ENCODE measurements at places on chromosomes 7 and 10.

GRCh38 chr7:70738151-70738885 lies 393.6 kb upstream of the GALNT17 start:
- DNase-seq = peak; percentile 13

GRCh38 chr10:101120884-101121653 lies 10.0 kb upstream of the TLX1 start:
- no peak for DNase-seq

DNA sequence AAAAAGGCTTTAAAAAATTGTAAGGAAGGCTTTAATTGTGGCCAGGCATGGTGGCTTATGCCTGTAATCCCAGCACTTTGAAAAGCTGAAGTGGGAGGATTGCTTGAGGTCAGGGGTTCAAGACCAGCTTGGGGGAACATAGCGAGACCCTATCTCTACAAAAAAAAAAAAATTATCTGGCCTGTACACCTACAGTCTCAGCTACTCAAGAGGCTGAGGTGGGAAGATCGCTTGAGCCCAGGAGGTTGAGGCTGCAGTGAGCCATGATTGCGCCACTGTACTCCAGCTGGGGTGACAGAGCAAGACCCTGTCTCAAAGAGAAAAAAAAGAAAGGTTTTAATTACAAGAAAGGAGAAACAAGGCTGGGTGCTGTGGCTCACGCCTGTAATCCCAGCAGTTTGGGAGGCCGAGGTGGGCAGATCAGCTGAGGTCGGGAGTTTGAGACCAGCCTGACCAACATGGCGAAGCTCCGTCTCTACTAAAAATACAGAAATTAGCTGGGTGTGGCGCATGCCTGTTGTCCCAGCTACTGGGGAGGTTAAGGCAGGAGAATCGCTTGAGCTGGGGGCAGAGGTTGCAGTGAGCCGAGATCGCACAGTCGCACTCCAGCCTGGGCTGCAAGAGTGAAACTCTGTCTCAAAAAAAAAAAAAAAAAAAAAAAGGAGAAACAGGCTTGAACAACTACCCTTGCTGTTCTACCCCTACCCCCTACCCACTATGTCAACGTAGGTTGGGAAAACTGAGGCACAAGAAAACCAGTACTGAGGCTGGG lies 83.7 kb downstream of the CARD11 start:
- no peak for DNase-seq

DNA sequence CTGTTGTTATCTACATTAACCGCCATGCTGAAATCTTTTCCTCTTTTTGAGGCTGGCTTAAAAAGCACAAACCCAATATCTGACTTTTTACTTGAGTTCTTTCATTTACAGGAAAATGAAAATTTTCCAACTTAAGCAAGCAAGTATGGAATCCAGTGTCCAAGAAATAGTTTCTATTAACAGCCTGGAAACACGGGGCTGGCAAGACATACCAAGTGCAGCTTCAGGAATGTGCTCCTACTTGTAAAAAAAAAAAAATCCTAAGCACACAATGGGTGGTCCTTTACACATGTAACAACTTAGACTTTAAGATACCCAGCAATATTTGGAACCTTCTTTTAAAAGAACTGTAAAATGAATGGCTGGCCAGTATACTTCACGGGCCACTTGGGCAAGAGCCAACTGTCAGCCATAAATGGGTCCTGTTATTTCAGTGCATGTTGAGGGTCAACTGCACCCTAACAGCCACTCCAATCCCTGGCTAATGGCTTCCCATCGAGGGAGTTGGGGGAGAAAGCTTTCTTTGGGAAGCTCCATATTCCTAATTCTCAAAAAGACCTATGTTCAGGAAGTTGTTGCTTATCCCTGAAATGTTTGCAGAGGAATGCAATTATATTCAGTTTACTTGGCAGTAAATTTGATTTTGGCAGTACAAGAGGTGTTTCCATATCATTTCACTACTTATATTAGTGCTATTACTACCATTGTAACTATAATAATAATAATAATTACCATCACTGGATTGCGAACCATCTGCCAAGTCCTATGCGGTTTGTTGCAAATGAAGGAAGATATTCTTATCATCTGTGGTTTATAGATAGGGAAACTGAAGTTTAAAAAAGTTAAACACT lies 236.4 kb upstream of the TMEM72 start:
- DNase-seq = no peak

- DNase-seq = no peak
These were observed 448.9 kb upstream of the ZMIZ1 start for GRCh38 chr10:78619896-78620295.

- DNase-seq = peak; percentile 46
These were observed 238.4 kb upstream of the PLXDC2 start for GRCh38 chr10:19577807-19578206.

- no peak for DNase-seq
These were observed 227.8 kb downstream of the GLRX3 start for GRCh38 chr10:130363899-130364445.

GRCh38 chr10:27770181-27770580 lies 24.6 kb upstream of the MKX start:
- no peak for DNase-seq

DNA sequence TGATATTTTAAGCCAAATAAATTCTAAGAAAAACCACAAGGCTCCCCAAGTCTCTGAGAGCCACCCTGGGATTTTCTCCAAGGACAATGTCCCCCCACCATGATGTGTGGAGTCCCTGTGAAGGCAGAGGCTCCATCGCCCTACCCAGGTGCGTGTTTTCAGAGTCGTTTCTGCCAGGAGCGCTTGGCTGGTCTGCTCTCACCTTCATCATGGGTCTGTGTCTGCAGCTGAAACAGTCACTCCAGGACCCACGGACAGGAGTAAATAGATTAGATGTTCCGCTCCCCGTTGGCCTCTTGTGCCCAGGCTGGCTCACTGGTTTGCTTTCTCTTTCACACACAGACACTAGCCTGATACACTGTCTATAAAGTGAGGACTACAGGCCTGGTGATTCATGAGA lies 217.5 kb downstream of the SFMBT2 start:
- no peak for DNase-seq

GRCh38 chr7:15561835-15562234 lies at the start of gene AGMO:
Gene AGMO (minus strand): TSS chr7:15562015.
- DNase-seq = peak; percentile 2

GRCh38 chr10:80144696-80145131 lies 12.2 kb downstream of the PLAC9 start:
- DNase-seq = no peak

DNA sequence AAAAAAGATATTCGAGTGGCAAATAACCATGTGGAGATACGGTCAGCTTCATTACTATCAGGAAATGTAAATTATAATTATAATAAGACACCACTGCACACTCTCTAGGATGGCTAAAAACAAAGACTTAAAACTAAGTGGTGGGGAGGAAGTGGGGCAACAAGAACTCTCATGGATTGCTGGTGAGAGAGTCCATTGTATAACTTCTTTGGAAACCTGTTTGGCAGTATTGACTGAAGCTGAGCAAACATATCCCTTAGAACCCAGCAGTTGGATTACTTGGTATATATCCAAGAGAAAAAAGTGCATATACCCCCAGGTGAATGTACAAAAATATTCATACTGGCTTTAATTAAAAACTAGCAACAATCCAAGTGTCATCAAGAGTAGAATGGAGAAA lies 133.7 kb upstream of the CTBP2 start:
- DNase-seq = no peak

DNA sequence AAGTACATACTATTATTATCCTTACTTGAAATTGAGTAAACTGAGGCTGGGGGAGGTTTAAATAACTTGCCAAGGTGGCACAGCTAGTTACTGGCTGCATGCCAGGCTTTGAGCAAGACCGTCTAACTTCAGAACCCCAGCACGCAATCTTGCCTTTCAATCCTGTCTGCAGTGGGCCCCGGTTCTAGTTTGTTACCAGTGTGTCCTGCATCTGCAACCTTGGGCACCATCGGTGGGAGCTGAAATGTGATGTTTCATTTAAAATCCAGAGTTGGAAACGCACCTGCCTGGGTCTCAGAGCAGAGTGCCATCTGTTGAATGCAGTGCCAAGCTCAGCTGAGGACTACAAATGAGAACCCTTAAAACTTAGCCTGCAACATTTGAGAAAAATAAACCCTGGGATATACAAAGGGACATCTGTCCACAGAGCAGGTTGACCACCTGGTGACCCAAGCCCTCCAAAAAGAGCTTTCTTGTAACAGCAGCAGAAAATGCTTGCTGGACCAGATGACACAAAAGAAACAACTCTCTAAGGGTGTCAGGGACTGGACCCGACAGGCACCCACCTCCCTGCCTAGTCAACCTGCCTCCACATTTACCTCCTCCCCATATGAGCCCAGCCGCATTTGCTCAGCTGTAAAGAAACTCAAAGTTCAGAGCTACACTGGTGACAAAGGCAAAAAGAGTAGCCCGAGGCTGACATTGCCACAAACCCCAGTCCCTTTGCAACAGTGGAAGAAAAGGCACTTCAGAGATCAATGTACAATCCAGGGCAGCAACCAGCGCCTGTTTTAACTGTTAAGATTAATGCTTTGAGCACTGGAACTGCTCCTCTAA lies 1.7 kb downstream of the SH3PXD2A start:
- no peak for DNase-seq

GRCh38 chr10:62634576-62634975 lies 169.9 kb upstream of the ADO start:
- no peak for DNase-seq

DNA sequence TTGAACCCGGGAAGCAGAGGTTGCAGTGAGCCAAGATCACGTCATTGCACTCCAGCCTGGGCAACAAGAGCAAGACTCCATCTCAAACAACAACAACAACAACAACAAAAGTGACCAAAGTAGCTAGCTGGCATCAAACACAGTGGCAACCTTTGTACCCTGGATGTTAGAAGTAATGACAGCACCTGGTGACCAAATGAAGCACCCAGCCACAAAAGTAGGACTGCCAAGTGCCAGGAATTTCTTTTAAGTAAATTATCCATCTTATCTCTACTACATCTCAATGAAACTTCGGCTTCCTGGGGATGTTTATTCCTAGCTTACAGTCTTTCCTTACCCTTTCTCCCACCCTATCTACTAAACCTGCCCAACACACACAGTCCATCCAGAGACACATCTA lies 18.8 kb downstream of the SRPK2 start:
- DNase-seq = no peak

DNA sequence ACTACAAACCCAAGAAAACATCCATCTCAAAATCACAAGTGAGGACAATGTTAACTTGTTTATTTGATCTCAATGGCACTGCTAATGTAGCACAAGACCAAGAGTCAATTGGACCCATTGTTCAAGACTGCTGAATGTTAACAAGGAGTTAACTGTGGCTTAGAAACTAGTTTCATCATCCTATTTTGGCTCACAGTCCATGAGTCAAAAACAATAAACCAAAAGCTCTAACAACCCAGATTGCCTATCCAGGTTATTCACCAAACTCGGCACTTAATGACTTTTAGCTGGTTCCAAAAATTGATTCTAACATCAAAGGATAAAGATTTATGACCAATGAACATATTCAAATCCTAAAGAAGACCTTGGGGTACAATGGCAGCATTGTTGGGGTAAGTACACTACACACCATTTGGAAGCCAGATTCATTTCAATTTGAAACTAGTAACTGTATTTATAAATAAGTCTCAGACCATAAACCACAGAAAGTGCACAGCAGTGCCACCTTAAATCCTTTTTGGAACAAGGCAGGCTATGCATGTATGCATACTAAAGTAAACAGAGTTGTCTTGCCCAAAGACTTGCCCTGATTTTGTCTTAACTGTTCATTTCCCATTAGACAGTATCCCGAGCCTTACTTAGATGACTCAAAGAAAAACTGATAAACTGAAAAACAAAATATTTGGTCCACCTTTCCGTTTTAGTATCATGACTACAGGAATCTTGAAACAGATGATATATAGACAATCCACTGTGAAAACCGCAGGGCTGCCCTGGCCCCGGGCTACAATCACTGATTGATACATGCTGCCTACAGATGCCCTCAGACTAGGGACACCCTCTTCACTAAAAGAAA lies 84.5 kb downstream of the SRPK2 start:
- peak; percentile 49 for DNase-seq

DNA sequence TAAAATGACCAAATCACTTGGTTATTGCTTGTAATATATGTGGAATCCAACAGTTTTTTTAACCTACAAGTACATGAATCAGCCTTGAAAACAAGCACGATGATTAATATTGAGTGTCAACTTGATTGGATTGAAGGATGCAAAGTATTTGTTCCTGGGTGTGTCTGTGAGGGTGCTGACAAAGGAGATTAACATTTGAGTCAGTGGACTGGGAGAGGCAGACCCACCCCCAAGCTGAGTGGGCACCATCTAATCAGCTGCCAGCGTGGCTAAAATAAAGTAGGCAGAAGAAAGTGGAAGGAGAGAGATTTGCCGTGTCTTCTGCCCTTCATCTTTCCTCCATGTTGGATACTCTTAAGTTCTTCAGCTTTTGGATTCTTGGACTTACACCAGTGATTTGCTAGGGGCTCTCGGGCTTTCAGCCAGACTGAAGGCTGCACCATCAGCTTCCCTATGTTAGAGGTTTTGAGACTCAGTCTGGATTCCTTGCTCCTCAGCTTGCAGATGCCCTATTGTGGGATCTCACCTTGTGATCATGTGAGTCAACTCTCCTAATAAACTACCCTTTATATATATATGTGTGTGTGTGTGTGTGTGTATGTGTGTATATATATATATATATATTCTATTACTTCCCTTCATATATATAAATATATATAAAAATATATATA lies 118.4 kb upstream of the WDR11 start:
- DNase-seq = no peak

DNA sequence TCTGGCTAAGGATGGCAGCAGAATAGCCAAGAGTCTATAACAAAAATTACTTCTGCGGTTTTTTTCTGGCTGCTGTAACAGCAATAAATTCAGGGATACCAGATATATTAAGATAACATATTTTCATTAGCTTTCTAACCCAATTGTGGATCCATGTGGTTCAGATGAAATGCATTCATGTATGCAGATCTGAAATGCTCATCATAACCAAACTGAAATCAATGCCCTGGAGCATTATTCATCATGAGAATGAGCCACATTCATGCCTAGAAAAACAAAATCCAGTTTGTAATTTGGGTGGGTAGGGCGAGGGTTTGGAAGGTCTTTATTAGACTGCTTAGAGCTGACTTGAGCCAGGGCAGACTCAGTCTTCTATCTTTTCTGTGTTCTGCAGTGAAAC lies 69.8 kb upstream of the SEMA3A start:
- peak; percentile 21 for DNase-seq

- DNase-seq = peak; percentile 47
These were observed 11.0 kb downstream of the ZMIZ1 start for GRCh38 chr10:79079490-79080355.

DNA sequence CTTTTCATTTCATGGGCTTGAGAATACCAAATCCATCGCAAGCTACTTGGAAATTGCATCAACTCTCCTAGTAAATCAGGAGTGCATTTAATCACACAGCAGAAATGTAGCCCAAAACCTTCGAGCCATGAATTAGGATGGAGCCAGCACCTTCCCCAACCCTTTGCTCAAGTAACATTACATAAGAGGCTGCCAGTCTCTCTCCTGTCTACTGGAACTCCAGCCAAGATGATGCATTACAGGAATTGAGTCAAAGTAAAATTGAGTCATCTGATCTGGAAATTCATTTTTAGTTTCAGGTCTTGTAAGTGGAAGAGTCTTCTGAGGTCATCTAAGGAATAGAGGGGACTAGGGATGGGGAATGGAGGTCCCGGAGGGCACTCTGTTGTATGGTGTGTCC lies 69.7 kb upstream of the FHIP2A start:
- no peak for DNase-seq
